ENCODE measurements at places on chromosomes 4 and X.

DNA sequence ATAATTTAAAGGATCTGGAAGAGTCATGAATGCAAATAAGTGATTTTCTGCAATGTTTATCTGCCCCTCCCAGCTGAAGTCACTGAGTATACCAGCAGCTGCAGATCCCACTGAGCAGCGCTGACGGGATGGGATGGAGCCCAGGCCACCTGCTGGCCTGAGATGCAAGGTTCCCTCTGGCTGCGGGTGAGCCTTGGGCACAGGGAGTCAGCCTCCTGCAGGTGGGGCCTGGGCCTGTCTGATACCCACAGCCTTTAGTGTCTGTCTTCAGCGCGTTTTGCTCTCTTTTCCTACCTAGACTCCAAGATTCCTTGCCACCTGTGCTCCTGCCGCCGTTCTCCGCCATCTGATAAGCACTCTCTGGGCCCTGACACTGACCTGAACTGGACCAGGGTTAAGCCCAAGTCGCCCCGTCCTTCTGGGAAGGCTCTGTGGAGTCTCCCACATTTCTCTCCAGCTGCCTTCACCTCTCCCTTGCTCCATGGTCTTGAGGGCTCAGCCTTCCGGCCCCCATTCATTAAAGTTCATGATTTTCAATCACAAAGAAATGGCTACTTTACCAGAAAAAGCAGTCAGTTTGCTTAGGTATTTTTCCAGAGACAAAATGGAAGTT is 223.1 kb upstream of the FAT1 start:
- peak; percentile 36 for DNase-seq

GRCh38 chrX:75781611-75782010 is 3.4 kb downstream of the MAGEE2 start:
- DNase-seq: no peak

- no peak for DNase-seq
Observed at GRCh38 chr4:156578005-156578404, 393.6 kb downstream of the PDGFC start.

DNA sequence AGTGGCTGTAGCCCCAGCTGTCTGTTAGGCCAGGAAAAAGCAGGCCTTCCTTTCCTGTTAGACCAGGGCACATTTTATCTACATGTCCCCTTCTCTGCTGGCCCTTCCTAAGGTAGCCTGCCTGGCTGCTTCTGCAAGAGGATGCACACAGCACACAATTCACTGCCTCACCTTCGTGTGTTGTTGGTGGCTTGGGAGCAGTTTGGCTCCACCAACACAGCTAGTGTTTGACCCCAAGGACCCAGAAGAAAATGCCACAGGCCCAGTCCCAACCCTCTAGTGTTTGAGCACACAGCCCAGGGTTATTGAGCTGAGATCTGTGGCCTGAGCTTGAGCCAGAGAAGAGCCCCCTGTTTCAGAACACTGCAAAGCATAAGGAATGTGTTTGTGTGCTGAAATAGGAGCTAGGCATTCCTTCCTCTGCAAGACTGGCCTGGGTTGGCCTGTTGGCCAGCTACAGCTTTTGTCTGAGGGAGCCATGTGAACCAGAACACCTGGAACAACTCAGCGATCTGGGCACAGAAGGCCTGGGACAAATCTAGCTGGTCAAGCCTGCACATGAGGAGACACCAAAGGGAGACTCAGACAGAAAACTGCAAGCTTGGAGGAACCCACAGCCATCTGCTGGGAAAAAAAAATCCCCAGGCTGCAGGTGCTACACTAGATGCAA is 26.4 kb downstream of the MAGEE1 start:
- DNase-seq: no peak

GRCh38 chr4:180636696-180637404 is 1606.4 kb upstream of the TENM3 start:
- peak; percentile 31 for DNase-seq

GRCh38 chrX:31124536-31124935 is 52.7 kb upstream of the FTHL17 start:
- no peak for DNase-seq

DNA sequence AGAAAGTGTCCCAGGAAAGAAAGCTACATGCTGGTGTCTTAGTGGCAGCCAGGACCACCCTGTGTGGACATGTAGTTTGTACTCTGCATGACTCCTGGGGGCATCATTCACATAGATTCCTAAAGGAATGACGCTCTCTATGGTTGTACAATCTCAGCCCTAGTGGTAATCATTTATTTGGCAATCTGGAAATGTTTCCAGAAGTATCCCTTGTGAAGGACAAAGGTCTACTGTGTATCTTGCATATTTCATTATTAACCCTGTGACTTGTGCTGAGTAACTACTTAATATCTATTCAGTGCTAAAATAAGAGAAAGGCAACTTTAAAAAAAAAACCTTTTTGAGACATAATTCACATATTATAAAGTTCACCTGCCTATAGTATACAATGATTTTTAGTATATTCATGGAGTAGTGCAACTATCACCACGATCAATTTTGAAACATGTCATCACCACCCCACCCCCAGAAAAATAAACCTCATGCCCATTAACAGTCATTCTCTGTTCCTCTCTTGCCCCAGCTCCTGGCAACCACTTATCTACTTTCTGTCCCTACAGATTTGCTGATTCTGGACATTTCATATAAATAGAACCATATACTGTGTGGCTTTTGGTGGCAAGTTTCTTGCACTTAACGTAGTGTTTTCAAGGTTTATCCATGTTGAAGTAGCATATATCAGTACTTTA is 51.7 kb downstream of the SHROOM3 start:
- DNase-seq: no peak

DNA sequence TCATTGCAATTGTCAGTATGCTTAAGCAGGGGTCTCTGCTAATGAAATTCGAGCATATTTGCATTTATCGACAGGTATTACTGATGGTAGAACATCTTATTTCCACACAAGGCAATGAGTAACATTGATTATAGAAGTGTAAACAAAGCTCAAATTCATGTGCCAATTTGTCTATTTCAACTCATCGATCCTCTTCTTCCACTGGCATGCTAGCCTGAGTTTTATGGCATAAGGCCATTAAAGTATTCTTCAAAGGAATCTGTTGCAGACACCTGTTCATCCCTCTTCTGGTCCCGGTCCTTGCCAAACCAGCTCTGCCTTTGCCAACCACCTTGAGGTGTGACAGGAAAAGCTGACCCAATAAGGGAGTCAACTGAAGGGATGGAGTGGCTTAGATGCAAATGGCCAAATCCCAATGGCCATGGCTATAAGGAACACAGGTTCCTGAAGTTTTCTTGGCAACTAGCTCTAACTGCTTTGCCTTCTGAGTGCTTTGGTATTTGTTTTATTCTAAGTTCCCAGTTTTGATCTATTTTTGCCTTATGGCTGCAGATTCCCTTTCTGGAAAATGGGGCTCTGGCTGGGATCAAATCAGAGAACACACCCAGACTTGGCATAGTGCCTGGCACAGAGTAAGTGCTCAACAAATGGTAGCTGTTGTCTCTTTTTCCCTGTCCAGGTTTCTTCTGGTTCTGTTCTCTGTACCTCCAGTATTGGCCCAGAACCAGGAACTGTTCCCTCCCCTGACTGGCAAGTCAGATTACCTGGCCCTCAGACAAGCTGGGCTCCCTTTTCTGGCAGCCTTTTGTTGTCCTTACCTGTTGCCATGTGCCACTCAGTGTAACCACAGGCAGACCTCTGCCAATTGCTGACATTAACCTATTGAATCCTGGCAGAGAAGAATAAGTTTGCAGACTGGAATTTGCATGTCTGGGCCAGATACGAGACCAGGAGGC is 63.1 kb downstream of the RTL9 start:
- DNase-seq: no peak

- no peak for DNase-seq
Observed at GRCh38 chr4:42733380-42733779, 76.5 kb upstream of the ATP8A1 start.

DNA sequence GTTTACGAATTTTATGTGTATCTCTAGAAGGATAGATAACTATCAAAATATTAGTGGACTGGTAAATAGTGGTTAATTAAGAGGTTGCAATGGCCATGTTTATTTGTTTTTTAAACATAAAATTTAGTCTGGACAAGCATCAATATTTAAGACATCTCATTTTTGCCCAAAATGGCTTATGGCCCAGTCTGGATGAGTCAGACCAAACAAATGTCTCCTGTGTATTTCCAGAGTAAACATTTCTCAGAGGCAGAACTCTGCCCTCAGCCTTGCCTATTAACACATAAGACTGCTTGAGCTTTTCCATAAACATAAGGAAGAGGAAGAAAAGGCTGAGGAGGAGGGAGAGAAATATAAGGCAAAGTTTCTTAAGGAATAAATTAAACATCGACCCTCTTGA is 277.1 kb upstream of the DIAPH2 start:
- peak; percentile 2 for DNase-seq

DNA sequence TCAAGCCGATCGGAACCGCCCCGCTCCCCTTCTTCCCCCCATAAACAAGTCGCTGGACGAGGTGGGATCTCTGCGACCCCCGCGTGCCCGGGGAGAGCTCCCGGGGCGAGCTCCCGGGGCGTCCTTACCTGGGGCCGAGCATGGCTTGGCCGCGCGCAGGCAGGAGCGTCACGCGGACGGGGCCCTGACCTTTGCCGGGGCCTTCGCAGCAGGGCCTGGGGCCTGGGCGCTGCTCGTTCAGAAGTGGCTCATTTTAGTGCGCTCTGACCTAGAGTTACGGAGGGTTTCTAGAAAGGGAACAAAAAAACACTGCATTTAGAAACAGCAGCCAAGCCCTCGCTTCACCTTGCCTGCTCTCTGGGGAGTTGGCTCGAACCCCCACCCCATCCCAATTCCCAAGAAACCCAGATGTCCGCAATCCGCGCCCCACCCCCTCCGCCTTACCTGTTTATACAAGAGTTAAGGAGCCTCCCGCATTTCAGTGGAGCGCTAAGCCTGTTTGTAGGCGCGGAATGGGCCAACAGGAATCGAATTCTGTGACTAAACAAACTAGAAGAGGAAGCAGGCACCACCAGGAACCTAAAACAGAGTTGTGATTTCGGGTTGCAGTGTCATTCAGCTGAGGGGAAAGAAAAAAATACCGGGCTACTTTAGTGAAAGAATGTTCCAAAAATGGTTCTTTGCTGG is 814 bp upstream of the RBM47 start:
- DNase-seq: no peak

GRCh38 chr4:182093431-182093831 is 149.8 kb upstream of the TENM3 start:
- DNase-seq: peak; percentile 63

GRCh38 chr4:13615161-13615560 is 12.4 kb downstream of the BOD1L1 start:
- no peak for DNase-seq

GRCh38 chrX:125395626-125396025 is 76.0 kb downstream of the TEX13C start:
- no peak for DNase-seq

DNA sequence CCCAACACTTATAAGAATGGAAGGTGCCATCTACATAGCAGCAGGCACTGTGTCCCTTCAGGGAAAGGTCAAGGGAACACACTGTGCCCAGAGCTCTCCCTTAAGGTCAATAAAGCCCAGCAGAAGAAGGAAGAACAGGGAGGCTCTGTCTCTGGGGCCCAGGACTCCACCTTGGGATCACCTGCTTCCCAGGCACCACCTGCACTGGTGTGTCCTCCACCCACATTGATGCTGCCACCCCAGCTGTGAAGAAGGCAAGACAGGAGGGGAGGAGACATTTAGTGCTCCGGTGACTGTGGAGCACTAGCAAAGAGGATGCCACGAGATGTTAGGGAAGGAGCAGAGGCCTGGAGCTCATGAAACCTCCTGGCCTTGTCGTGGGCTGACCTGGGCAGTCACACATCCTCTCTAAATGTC is 53.4 kb downstream of the FHDC1 start:
- no peak for DNase-seq

DNA sequence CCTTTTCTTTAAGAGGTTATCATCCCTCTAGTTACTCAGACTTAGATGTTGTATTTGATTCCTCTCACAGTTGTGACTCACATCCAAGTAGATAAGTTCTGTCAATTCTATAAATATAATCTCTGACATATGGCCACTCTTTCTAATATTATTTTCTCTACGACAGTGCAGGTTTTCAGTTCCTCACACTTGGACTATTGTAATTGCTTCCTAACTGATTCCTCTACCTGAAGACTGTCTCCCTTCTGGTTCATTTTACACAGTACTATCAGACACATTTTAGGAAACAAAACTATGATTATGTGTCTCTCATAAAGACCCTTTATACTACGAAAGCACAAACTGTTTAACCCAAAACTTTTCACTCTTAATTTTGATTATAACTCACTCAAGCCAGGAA is 31.3 kb upstream of the GNRHR start:
- DNase-seq: no peak

DNA sequence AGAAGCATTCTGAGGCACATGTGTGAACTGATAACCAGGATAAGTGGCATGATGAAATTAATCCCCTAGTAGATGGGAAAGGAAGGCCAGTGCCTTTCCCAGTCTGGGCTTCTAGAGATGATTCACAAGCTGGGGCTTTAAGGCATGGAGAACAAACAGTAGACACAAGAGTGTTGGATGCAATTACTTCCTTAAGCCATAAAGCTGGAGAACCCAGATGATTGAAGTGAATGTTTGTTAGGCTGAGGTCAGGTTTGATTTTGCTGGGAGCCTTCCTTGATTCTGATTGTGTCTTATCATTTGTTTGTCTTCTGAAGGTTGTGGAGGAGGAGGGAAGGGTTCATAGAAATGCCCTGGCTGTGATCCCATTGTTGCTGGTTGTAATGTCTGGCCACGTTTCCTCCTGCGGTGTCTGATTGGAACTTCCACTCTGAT is 125.2 kb downstream of the NHS start:
- peak; percentile 33 for DNase-seq

DNA sequence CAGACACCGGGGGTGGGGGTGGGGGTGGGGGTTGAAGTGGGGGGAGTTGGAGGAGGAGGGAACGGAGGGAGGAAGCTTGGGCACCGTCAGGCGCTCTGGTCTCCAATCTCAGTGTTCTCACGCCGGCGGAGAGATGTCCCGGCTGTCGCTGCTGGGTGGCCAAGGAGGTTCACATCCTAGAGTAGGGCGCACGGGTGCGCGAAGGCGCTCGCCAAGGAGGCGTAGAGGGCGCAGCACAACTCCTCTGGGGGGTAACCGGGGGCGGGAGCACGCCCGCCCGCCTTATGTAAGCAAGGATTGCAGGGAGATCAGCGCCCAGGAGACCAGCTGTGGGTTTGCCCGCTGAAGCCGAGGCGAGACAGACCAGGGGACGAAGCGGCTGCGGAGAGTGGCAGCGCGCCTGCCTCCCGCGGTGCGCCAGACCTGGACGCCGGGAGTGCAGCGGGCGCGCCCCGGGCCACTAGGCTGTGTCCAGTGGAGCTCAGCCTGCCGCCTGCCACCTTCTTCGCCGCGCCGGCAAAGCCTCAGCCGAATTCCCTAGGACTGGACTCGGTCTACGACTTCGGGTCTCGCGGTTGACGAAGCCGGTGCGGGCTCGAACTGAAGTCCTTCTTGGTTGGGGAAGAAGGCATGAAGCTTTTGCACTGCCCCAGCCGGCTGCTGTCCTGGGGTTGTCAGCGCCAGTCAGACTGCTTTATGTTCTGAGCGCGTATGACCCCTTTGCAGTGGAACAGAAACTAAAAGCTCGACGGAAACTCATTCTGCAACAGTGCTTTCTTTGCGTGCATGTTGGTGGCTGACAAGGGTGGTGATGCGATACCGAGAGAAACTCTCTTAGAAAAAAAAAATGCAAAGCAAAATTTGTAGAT is 707 bp upstream of the UNC5C start:
- DNase-seq: peak; percentile 15
